ENCODE measurements at places on chromosomes 1 and 21.

DNA sequence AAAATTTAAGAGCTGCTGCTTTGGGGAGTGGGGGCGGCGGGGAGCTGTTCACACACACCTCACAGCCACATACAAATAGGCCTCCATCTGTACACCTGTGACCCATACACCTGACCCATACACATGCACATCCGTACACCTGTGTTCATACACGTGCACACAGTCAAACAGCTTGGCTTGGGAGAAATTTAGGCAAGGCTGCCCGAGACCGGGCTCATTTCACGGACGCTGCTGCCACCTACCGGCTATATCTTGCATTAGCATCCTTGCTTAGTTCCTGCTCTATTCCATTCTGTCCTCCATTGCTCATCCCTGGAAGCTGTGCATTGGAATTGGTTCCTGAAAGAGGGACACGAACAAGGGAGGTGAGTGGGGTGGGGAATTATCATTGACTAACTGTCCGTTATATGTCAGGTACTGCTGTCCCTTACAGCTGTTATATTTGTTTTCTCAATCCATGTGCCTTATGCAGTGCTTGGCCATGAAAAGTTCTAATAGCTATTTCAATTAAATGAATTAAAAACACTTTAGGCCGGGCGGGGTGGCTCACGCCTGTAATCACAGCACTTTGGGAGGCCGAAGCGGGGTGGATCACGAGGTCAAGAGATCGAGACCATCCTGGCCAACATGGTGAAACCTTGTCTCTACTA is 37.1 kb upstream of the EPB41 start:
- DNase-seq, result peak; percentile 74

GRCh38 chr1:243842161-243842560 is 7.9 kb downstream of the AKT3 start:
- no peak for DNase-seq

DNA sequence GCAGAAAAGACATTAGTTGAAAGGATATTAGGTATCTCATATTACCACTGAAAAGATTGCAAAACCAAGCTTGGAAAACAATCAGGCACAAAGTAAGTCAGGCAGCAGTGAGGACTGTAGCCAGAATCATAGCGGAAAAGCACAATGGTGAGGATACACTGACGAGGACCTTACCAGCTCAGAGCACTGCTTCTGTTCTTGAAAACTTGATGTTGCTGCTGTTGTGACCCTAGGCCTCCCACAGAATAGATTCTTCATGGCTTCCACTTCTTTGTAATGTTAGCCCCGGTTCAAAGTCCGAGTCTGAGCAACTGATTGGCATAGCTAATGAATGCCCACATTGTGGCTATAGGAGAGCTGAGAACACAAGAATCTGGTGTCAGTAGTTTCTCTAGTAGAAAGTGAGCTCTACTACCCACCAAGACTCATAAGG is 45.2 kb upstream of the LRRC8C start:
- DNase-seq, result no peak

DNA sequence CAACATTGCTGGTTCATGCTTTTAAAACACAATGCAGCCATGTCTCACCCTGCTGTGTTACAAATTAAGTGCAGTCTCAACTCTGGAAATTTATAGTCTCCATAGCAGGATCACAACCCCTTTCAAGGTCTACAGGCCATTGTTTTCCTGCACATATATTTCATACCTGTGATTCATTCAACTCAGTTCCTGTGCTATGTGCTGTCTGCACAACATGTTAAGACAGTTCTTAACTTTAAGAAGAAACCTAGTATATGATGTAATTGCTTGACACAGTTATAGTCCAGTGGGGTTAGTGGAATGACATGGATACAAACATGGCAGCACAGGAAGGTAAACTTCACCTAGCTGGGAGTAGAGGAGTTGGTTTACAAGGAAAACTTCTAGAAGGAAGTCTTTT is 106.4 kb downstream of the IFI44 start:
- DNase-seq, result no peak

- DNase-seq, result no peak
Measured at GRCh38 chr1:217805792-217806191, 174.6 kb downstream of the SPATA17 start.

DNA sequence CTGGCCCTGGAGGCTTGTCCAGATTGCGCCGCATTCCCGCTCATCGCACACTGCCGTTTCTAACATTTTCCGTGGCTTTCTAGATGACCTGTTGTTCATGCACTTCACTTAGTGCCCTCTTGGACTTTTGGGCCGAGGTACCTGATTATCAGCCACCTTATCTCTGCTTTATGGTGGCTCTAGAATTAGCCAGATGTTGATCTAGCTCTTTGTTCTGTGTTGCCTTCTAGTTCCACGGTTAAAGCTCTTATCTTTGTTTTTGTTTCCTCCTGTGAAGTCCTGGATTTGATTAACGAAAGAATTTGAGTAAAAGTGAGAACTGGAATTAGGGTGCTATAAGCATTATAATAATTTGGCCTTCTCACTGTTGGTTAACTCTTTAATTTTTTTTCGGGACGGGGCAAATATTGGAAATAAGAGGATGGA is 945 bp downstream of the RNPEP start:
- peak; percentile 2 for DNase-seq

- DNase-seq, result peak; percentile 74
Measured at GRCh38 chr1:209569455-209570207, 13.9 kb upstream of the CAMK1G start.

DNA sequence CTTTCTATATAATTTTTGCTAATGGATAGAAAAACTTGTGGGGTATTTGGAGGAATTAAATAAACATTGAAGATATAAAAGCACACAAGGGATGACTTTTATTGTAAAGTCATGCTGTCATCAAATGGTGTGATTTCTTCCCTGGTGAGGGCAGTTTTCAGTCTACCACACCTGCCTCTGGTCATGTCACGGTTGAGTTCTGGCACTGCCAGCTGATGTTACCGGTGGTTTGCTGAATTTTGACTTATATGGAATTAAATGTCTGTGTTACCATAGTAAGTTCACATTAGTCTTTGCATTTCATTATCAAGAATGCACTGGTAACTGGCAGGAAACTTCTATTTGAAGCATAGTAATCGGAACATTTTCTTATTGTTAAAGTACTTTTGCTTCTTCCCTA is 13.4 kb downstream of the S1PR1 start:
- DNase-seq, result no peak

GRCh38 chr1:205319081-205320018 is 2.2 kb downstream of the NUAK2 start:
- no peak for DNase-seq

GRCh38 chr1:152577168-152577567 is 3.1 kb downstream of the LCE3D start:
- DNase-seq, result no peak

GRCh38 chr1:39102537-39103327 is 76.6 kb downstream of the NDUFS5 start:
- DNase-seq, result no peak

DNA sequence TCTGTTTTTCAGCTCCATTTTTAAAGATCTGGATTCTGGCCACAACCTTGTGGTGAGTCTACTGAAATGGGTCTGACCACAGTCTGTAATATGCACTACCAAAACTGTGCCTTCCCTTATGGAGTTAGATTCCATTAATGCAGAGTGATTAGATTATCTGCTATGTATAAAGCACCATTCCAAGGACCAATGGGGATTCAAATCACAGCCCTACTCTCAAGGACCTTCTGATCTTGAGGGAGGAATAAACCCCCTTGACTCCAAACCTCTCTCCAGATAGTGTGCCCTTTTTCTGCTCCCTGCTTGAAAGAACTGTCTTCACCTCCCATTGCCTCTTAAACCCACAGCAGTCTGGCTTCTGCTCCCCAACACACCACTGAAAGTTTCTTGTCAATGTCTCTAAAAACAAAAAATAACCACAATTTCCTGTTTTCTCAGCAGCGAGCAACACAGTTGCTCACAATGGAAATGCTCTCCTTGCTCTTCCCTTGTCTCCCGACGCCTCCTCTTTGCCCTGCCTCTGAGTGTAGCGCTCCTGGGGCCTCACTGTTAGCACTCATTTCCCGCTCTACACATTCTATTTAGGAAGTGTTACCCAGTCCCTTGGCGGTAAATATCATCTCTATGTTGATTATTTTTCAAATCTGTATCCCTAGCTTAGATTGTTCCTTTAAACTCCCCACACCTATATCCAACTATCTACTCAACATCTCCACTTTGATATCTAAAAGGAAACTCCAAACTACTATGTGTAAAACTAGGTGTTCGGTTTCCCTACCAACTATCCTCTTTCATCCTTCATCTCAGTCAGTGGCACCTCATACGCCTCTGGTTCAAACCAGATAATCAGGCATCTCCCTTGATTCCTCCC is 13.6 kb downstream of the PCNX2 start:
- no peak for DNase-seq
